ENCODE measurements at places on chromosomes 12 and 14.

DNA sequence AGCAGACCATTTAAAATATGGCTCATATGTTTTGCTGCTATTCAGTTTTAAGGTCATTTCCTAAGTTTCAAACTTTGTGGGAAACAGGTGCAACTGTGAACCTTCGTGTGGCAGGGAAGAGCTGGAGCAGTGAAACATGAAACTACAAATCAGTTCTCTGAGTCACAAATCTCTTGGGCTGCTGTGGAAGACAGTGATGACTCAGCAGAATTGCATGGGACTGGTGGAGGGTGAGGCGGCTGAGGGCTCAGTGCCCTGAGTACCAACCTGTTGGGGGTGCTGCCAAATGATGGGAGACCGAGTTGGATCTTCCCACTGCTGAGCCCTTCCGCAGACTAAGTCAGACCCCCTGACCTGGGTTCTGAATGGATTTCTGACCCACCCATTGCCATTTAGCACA, 8.4 kb upstream of the CALM1 start:
- no peak for DNase-seq

- DNase-seq, result no peak
Measured at GRCh38 chr12:3225796-3226180, 148.6 kb downstream of the TSPAN9 start.

DNA sequence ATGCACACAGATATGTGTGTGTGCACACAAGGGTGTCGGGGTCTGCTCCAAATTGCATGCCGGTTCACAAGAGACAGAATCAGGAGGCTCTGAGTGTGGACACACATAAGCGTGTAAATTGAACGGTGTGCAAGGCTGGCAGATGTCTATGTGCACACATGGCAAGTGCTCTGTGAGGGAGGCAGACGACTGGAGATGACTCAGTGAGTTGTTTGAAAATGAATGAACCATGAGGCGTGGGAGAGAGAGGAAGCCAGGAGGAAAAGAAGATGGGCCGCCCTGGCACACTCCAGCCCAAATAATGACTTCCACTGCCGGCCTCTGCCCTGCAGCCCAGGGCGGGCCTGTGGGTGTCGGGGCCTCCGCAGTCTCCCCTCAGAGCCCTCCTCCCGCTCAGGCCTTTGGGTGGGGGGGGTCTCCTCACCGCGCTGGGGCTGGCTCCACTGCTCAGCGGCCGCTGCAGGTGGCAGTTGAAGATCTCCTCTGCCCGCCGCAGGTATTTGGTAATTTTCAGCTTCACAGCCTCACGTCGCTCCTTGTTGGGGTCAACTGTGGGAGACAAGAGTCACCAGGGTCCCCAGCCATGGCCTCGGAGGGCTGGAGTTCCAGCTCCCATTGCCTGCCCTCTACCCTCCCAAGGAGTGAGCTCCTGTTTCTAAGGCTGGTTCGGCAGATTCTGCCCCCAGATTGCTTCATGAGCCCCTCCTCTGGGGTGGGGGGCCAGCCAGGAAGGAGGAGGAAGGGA, 3.5 kb downstream of the RPS6KL1 start:
- no peak for DNase-seq

- DNase-seq, result no peak
Measured at GRCh38 chr14:54220071-54220703, 176.6 kb upstream of the CDKN3 start.

Measured in ureter (tissue), 1 donor.